EH (cell line): ENCODE measurements at places on chromosomes 12 and 14.
A peak's percentile ranks its signal among the peaks of the same experiment; 100 is the strongest.

GRCh38 chr12:110590059-110590458, 6.9 kb upstream of the PPTC7 start:
- no peak for DNase-seq

GRCh38 chr14:95318399-95319311, 1.1 kb downstream of the CLMN start:
- no peak for DNase-seq

DNA sequence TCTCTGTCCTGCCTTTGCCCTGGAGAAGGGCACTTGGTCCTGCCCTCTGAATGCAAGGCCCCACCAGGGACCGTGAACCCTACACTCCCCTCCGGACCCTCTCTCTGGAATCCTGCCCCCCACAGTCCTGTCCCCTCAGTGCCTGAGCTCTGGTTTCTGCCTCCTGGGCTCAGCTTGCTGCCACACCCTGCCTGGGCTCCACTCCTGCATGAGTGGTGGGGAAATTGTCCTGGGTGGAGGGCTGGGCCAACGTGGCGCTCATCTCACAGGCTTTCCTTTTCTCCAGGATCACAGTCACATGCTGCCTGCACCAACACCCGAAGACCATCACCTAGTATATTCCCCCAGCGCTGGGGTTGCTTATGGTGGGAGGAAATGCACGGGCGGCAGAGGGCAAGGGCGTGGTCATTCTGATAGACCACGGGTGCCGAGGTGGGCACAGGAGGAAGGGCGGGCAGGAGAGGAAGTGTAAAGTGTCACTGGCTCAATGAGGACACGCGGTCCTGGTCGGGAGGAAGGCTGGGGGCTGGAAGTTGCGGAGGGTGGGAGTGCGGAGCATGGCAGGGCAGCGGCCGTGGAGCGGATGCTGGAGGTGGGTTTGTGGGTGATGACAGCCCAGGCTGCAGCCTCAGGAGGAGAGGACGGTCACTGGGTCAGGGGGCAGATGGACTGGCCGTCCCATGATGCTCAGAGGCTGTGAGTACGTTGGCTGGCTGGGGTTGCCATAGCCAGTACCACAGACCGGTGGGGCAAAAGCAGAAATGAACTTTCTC, 99.5 kb downstream of the KIF26A start:
- DNase-seq: no peak

DNA sequence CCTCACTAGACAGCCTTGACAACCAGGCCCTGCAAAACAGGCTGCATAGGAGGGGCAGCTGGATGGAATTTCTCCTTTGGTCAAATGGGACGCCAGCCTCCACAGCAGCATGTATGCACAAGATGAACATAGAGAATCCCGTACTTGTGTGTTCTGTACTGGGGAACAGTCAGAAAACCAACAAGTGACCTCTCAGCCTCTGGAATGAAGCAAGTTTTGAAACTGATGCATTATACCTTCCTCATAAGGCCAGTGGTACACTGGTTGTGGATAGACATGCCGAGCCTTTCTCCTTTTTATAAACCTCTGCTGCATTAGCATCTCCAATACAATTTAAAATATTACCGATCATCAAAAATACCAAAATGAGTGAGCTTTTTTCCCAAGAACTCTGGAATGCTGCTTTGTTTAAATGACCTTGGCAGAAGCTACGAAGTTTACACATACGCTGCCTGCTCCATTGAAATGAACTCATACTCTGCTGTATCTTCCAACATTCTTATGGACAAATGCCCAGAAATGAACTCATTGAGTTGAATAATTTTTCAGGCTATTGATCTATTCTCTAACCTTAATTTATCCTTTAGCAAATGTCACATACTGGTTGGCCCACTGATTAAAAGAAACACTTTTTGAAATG, 47.6 kb upstream of the FERMT2 start:
- DNase-seq: peak; percentile 62

GRCh38 chr14:51304438-51304837, 64.4 kb downstream of the TMX1 start:
- DNase-seq: peak; percentile 76

- no peak for DNase-seq
Observed at GRCh38 chr14:42322531-42323284, 716.0 kb downstream of the LRFN5 start.

GRCh38 chr12:130382818-130383217, 45.1 kb downstream of the PIWIL1 start:
- no peak for DNase-seq

DNA sequence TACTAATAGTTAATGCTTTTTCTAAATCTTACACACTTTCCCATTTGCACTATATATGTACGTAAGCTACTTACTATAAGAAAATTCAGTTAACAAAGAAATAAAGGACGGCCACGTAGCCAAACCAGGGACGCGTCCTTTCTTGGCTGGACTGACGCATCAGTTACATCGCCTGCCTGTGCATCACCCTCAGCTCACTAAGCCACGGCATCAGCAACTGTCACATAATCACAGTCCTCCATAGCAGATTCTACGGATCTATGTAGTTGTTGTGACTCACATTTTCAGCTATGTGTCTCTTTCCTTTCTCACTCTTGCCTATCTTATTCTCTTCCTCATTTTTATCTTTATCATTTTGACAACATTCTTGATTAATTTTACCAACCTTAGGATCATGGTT, 38.1 kb upstream of the C12orf50 start:
- DNase-seq: peak; percentile 15

DNA sequence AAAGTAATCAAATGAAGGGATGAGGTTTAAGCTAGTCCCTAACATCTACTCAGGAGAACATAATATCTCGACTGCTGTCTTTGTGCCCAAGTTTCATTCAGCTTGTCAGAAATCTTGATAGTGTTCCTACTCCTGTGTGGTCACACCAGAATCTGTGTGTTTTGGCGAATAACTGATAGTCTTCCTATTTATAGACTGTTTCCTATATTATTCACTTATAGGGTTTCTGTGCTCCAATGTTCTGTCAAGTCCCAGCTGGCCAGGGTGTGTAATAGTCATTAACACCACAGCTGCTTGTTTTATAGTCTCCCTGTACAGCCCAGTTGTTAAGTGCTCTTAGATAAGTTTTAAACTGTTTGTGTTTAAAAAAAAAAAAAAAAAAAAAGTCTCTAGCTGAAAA, 45.9 kb downstream of the GPR135 start:
- no peak for DNase-seq

GRCh38 chr12:104280717-104281458, 22.7 kb upstream of the EID3 start:
- peak; percentile 96 for DNase-seq

GRCh38 chr12:96073346-96074330, 38.3 kb upstream of the LTA4H start:
- DNase-seq: no peak

DNA sequence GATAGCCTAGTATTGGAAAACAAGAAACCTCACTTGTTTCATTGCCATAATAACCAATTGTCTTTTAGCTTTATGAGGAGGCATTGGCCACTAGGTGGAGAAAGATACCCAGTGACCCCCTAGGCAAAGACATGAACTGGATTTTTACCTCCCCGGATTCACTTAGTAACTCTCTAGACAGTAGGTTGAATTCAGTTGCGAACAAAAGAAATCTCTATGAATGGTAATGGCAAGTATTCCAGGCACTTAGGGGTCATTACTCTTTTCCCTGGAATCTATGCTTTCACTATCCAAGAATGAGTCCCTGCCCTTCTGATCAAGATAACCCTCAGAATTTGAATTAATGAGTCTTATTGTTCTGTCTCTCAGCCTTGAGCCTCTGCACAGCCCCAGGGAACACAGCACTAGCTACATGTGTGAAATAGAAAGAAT, 29.5 kb upstream of the RHOJ start:
- DNase-seq: peak; percentile 78
